ENCODE measurements at places on chromosomes 6 and 20. TPM values are rescaled to one million over a fixed set of nuclear protein-coding genes. Genes with fewer than 3 reads are reported as not detected.
A peak's percentile ranks its signal among the peaks of the same experiment; 100 is the strongest.

- peak; percentile 83 for DNase-seq
Measured at GRCh38 chr6:165497472-165497871, 165.6 kb downstream of the PDE10A start.

DNA sequence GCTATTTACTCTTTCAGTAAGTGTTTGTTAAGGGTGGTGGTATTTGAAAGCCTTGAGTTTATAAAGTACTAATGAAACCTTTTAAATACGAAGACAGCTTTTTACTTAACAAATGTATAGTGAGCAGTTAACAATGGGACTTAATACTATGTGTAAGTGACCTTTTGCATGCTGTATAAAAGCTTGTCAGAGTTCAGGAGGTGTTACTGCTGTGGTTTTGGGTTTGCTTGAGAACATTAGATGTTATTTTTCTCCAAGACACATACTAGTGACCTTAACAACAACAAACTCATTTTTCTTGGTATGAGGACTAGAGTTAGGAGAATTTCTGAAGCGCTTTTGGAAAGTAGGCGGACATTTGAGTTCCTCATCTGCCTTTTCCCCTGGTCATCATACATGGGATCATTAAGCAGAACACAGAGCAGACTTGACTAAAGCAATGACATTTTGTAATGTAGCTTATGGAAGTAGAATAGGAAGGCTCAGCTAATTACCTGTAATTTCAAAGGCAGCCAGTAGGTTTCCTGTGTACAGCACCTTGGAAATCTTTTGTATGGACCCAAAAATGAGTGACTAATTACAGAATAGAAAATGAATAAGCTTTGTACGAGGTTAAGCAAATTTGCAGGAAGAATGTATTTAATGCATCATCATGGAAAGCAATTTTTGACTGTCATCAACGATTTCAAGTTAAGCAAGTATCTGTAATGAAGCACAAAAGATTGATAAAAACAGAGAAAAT, 14.1 kb downstream of the CDYL start:
- no peak for DNase-seq

GRCh38 chr6:72627539-72627938, 5.7 kb downstream of the KCNQ5 start:
- no peak for DNase-seq

GRCh38 chr6:162940426-162940825, 212.7 kb downstream of the PACRG start:
- DNase-seq: peak; percentile 5

DNA sequence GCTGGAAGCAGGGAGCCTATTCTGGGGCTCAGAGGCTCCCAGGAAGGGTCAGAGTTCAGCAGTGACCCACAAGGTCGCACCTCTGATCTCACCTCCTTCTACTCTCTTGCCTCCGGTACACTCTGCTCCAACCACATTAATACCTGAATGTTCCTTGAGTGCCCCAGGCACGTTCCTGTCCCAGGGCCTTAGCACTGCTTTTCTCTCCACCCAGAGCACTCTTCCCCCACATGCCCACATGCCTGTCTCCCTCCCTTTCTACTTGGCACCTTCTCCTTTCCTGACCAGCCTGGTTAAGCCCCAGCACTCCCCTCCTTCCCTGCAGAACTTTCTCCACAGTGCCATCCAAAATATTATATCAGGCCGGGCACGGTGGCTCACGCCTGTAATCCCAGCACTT, 13.4 kb downstream of the KCNB1 start:
- no peak for DNase-seq

SS18L1 gene
- polyA plus RNA-seq: 15.6 TPM

SLC9A8 gene
- 4.1 TPM for polyA plus RNA-seq

RFX6 gene
- not detected for polyA plus RNA-seq

SMOC2 gene
- not detected for polyA plus RNA-seq

ULBP2 gene
- polyA plus RNA-seq: 16.2 TPM
